ENCODE measurements at places on chromosomes 5 and 9. TPM values are rescaled to one million over a fixed set of nuclear protein-coding genes. Genes with fewer than 3 reads are reported as not detected.

- no peak for DNase-seq
- H3K36me3 ChIP-seq: no peaks in the 10 kb centered on the region
- no peak overlapping the region for H3K4me3 ChIP-seq
- peaks cover 13% of the 10 kb centered on the region for H3K4me1 ChIP-seq
- H3K27me3 ChIP-seq: peaks cover 51% of the 10 kb centered on the region
Measured at GRCh38 chr9:131012396-131012917, 3.5 kb downstream of the LAMC3 start.

DNA sequence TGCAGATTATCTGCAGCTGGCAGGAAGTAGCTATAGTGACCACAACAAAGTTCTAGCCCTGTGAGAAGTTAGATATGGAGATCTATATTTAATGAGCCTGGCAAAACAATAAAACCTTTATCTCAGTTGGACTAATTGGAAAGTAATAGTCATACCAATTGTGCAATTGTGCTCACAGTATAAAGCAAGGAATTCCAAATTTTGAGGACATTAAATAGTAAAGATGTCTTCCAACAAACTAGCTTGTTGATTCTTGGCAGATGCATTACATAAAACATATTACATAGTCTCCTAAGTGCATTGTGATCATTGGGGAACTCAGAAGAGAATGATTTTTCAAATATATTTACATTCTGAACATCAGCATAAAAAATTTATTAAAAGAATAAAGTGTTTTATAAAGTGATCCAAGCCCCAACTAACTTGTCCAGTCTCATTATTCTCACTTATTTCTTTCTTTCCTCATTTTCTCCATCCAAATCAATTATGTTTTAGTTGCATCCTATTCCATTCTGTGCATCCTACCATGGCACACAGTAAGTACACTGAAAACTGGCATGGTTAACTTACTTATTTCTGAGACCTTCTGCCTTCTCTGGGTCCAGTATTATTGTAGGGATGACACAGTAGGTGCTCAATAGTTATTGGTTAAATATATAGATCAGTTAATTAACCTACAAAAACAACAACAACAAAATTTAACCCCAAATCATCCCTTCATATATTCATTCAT is 977.2 kb upstream of the NUDT12 start:
- no peak overlapping the region for H3K4me3 ChIP-seq
- H3K4me1 ChIP-seq: no peaks in the 10 kb centered on the region
- H3K27me3 ChIP-seq: no peaks in the 10 kb centered on the region
- no peak for DNase-seq
- H3K36me3 ChIP-seq: no peaks in the 10 kb centered on the region
- H3K27ac ChIP-seq: no peak overlapping the region

- DNase-seq: no peak
- peaks cover 4% of the 10 kb centered on the region for H3K36me3 ChIP-seq
- H3K4me1 ChIP-seq: peaks cover 19% of the 10 kb centered on the region
- H3K27me3 ChIP-seq: no peaks in the 10 kb centered on the region
- no peak overlapping the region for H3K4me3 ChIP-seq
- H3K27ac ChIP-seq: no peak overlapping the region
Measured at GRCh38 chr9:116539549-116539948, 147.6 kb upstream of the TRIM32 start.

GRCh38 chr5:103560826-103561225 is 1.8 kb downstream of the NUDT12 start:
- H3K36me3 ChIP-seq: no peaks in the 10 kb centered on the region
- H3K27me3 ChIP-seq: peaks cover 3% of the 10 kb centered on the region
- no peak overlapping the region for H3K4me3 ChIP-seq
- DNase-seq: no peak
- no peak overlapping the region for H3K27ac ChIP-seq

DNA sequence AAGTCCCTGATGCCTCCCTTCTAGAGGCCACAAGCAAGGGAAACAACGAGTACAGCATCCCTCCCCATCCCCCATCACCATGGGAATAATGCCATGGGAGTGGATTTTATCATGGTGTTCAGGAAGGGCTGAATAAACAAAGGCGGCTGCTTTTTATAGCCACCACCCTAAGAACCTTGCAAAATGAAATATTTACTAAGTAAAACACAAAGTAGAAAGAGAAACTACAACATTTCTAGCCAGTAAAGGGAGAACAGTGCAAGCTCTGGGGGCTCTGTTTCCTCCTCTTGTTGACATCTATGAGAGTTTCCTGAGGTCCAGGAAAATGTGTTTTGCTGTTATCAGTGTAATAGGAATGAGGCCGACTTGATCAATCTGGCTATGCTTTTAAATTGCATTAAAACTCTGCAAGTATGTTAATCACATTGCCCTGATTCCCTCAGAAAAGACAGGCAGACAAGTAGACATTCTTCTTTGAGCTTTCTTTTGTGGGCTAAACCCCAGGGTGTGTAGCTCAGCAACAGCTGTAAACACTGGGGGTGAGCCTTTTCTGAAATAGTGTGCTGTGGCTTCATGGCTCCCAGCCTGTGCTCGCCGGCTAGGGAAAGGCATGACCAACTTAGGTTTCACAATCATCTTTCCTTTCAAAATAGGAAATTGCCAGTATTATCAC is 31.1 kb downstream of the SV2C start:
- no peak for DNase-seq
- no peak overlapping the region for H3K27ac ChIP-seq

DNA sequence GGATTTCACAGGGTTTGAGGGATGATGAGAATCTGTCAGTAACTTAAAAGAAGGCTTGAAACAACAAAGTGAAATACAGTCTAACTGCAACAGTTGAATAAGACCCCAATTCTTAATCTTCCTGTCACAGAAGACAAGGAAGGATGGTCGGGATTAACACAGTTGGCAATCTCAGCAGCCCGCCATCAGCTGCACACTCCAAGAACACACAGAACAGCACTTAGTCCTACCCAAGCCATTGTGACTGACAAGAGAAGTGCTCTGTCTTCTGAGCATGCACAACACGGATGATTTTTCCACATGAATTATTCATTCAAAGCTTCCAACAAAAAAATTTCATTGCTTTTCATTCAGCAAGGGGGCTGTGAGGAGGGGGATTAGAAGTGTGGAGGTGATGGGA is 576.1 kb downstream of the TLE4 start:
- peaks cover 3% of the 10 kb centered on the region for H3K27me3 ChIP-seq
- no peak for DNase-seq
- no peaks in the 10 kb centered on the region for H3K4me1 ChIP-seq
- no peak overlapping the region for H3K27ac ChIP-seq

- H3K36me3 ChIP-seq: peaks cover 17% of the 10 kb centered on the region
- H3K4me3 ChIP-seq: no peak overlapping the region
- peaks cover 2% of the 10 kb centered on the region for H3K27me3 ChIP-seq
- no peak for DNase-seq
- no peaks in the 10 kb centered on the region for H3K4me1 ChIP-seq
Measured at GRCh38 chr9:98736226-98736625, 27.5 kb upstream of the GABBR2 start.

DNA sequence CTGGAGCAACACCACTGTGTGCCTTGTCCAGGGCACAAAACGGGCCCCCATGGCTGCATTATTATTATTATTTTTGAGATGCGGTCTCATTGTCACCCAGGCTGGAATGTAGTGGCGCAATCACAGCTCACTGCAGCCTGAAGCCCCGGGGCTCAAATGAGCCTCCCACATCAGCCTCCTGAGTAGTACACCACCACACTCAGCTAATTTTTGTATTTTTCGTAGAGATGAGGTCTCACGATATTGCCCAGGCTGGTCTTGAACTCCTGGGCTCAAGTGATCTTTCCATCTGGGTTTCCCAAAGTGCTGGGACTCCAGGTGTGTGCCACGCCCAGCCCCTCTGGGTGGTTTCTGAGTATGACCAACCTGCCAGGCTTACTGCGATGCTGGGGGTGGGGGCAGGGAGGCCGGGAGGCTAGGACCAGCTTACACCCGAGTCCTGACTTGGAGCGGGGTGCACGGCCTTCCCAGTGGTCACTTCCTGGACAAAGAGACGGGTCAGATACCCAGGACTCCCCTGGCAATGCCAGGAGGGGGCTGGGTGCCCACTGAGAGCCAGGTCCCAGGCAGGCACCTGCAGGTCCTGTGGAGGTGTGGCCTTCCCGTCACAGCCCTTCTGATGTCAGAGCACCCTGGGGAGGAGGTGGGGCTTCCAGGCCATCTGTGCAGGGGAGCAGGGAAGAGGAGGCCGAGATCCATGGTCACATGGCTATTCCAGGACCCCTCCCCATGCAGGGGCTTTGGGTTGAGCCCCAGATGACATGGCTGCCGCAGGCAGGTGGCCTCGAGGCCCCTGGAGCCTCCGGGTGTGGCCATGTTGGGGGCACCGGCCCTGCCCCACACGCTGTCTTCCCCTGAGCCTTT is 8.3 kb upstream of the NRARP start:
- no peak overlapping the region for H3K4me3 ChIP-seq
- H3K27ac ChIP-seq: no peak overlapping the region
- no peak for DNase-seq

GRCh38 chr5:73303148-73304079 is 130.4 kb downstream of the TMEM174 start:
- peaks cover 44% of the 10 kb centered on the region for H3K4me1 ChIP-seq
- DNase-seq: no peak
- 0 out of 2 replicates have a peak, but pooled peaks cover 5% of the 10 kb centered on the region for H3K36me3 ChIP-seq
- H3K27me3 ChIP-seq: peaks cover 21% of the 10 kb centered on the region
- H3K27ac ChIP-seq: no peak overlapping the region

GRCh38 chr5:138148811-138149210 is 9.6 kb upstream of the NME5 start:
- no peak overlapping the region for H3K4me3 ChIP-seq
- DNase-seq: peak; percentile 49
- no peaks in the 10 kb centered on the region for H3K36me3 ChIP-seq
- no peaks in the 10 kb centered on the region for H3K27me3 ChIP-seq
- H3K4me1 ChIP-seq: peaks cover 11% of the 10 kb centered on the region

GRCh38 chr5:4862500-4862899 is 277.6 kb upstream of the ADAMTS16 start:
- peaks cover 4% of the 10 kb centered on the region for H3K27me3 ChIP-seq
- no peak overlapping the region for H3K4me3 ChIP-seq
- no peaks in the 10 kb centered on the region for H3K4me1 ChIP-seq
- DNase-seq: peak; percentile 16
- no peaks in the 10 kb centered on the region for H3K36me3 ChIP-seq
- H3K27ac ChIP-seq: no peak overlapping the region

DNA sequence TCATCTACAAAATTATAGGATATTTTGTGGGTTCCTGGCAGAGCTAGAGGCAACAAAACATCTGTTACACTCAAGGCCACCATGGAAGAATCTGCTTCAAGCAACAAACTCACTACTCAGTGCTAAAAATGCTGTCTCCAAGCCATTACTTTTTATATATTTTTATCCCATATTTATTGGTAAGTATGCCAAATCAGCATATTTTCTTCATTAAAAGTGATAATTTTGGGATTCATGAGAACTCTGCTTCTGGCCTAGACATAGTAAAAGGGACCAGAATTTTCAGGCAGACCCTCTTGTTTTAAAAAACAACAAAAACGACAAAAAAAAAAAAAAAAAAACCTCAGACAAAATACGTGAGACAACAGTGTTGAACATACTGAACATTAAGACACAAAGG is 236.0 kb downstream of the EDIL3 start:
- no peak overlapping the region for H3K27ac ChIP-seq
- peaks cover under 1% of the 10 kb centered on the region for H3K36me3 ChIP-seq
- no peaks in the 10 kb centered on the region for H3K4me1 ChIP-seq
- H3K27me3 ChIP-seq: no peaks in the 10 kb centered on the region
- no peak for DNase-seq
- H3K4me3 ChIP-seq: no peak overlapping the region

DNA sequence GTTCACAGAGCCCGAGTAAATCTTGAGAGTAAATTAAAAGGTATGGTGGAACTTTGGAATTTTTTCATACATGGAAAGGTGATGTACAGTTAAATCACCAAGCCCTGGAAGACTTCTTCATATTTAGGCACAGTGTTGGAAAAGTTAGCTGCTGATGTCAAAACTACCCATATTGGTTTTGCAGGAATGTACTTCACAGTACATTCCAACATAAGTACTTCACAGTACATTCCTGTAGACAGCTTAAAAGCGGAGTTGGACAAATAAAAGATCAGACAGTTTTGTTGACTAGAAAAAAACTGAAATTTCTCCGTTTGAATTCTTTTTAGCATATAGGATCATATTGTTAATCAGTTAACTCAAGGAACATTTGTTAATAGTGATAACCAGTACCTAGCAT is 1.8 kb downstream of the RANBP17 start:
- peak overlapping the region; percentile 12 for H3K27ac ChIP-seq
- peak; percentile 24 for DNase-seq
- H3K4me3 ChIP-seq: peak overlapping the region; percentile 83
- peaks cover 20% of the 10 kb centered on the region for H3K4me1 ChIP-seq
- peaks cover 14% of the 10 kb centered on the region for H3K36me3 ChIP-seq
- no peaks in the 10 kb centered on the region for H3K27me3 ChIP-seq

DNA sequence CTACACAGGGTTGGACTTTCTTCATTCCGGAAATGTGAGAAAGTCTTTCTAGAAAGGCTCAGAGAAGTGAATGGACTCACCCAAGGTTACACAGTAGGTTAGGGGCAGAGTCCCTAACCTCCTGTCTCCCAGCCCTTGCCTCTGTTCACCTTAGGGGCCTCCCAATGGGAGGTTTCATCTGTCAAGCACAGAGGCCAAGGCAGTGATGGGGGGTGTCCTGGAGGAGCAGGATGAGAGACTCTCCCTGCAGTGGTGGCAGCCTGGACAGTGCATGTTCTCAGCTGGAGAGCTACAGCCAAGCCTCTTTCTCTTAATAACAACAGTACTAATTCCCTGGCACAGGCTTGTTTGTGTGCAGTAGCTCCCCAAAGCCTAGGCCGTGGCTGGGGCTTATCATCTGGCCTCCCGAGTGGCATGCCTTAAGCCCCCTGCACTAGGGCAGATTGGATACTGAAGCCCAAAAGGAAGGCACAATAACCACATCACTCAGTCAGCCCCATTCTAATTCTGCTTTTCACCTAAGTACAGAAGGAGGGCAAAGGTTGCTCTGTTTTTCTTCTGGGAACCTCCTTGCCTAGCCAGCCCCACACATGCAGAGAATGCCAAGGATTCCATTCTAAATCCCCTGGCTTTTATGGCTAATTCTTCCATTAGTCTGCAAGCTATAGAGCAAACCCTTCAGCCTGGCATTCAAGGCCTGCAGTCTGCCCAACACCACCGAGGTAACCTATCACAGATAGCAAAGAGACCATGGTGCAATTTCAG is 50.2 kb upstream of the XPA start:
- no peak overlapping the region for H3K4me3 ChIP-seq
- H3K36me3 ChIP-seq: peaks cover 6% of the 10 kb centered on the region
- peak; percentile 58 for DNase-seq
- H3K27ac ChIP-seq: peak overlapping the region; percentile 60

- no peak overlapping the region for H3K27ac ChIP-seq
- H3K27me3 ChIP-seq: peaks cover 9% of the 10 kb centered on the region
- H3K4me1 ChIP-seq: no peaks in the 10 kb centered on the region
Measured at GRCh38 chr9:15116130-15116580, 190.9 kb downstream of the TTC39B start.

Gene PDLIM4
- 1.6 TPM for total RNA-seq

Gene ANKRD31
- total RNA-seq: 0.03 TPM

Gene IFNB1
- not detected for total RNA-seq

Gene ECSCR
- 1.1 TPM for total RNA-seq

Gene BARHL1
- total RNA-seq: not detected

Gene IL31RA
- not detected for total RNA-seq
